AG04449 (cell line): ENCODE measurements at places on chromosomes 11 and 22.

- no peak for DNase-seq
Observed at GRCh38 chr11:122028036-122028435, 88.0 kb downstream of the BLID start.

DNA sequence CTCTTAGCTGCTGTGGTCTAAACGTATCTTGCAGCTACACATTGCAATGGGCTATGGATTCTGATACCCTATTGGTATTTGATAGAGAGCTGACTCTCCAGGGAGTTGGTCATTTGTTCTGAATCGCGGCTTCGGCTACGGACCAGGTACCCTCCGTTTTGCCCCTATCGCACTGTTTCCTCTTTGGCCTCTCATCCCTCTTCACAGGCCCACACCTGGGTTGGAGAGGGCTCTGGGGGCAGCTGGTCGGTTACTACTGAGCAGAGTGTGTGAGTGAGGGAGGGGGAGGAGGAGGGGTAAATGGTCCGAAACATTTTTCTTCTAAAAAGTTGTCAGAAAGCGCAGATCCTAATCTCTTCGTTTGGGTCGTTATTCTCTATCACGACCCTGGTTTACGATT is 48.8 kb upstream of the HSD17B12 start:
- DNase-seq, result no peak

DNA sequence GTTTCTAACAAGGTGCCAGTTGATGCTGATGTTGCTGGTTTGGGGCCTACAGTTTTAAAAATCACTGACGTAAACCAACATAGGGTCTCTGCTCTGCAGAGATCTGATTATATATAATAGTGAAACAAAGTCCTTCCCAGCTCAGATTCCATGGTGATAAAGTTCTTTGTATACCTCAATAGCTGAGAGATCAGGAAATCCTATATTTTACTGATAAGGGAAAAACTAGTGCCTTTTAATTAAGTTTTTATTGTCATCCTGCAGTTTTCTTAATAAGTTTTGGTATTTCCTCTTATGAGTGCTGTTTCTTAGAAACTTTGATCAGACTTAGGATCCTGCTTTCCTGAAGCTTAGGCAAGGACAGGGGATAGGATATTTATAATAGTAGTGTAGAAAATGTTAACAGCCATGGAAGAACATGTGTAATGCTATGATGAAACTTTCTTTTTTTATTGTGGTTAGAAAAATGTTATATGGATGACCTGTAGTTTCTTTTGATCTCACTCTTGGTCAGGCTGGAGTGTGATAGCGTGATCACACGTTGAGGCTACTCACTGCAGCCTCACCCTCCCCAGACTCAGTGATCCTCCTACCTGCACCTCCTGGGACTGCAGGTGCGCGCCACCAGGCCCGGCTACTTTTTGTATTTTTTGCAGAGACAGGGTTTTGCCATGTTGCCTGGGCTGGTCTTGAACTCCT is 14.1 kb downstream of the CAPRIN1 start:
- DNase-seq, result no peak

DNA sequence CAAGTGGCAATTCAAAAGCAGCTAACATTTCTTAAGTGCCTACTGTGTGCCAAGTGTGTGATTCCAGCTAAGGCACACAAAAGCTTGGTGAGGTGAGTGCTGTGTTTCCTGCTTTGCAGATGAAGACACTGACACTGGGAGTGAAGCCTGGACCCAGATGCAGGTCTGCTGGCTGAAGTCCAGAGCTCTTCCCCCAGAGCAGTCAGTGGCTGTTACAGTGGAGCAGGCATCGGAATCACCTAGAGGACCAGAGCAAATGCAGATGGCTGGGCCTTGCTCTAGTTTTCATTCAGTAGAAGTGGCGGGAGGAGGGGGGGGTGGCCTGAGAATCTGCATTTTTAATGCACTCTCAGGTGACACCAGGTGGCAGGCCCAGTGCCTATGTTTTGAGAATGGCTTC is 342.3 kb downstream of the CADM1 start:
- DNase-seq, result no peak

DNA sequence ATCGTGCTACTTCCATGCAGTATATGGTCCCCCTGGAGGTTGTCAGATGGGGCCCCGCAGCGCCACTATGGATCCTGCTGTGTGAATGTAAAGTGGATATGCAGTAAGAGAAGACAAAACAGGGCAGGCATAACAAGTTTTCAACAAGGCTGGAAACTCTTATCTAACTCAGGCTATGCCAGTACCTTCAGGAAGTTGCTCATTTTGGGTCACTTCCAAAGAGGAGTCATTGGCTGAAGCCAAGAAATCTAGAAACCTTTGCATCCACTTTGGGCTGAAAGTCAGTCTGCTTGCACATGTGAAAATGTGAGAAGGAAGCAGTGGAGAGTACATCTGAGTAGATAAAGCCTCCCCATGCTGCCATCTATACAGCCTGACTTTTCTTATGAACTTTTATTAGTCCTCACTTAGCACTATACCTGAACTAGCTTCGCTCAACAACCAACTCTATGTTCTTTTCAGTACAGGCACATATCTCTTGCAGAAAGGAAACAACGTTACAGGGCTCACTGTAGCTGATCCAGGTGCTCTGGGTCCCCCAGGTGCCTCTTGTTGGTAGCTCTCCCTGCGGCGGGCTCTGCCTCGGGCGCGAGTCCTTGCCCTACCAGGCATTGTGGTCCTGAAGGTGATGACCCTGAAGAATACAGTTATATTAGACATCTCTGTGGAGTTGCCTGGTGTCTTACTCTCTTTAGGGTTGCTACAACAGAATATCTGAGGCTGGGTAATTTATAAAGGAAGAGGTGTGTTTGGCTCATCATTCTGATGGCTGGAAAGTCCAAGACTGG is 12.4 kb downstream of the PIWIL3 start:
- DNase-seq, result no peak

GRCh38 chr11:49202287-49202976 is 6.0 kb downstream of the FOLH1 start:
- DNase-seq, result no peak

GRCh38 chr11:2294926-2295290 is 6.8 kb downstream of the C11orf21 start:
- DNase-seq, result no peak

GRCh38 chr11:12455938-12456337 is 78.6 kb downstream of the PARVA start:
- no peak for DNase-seq

DNA sequence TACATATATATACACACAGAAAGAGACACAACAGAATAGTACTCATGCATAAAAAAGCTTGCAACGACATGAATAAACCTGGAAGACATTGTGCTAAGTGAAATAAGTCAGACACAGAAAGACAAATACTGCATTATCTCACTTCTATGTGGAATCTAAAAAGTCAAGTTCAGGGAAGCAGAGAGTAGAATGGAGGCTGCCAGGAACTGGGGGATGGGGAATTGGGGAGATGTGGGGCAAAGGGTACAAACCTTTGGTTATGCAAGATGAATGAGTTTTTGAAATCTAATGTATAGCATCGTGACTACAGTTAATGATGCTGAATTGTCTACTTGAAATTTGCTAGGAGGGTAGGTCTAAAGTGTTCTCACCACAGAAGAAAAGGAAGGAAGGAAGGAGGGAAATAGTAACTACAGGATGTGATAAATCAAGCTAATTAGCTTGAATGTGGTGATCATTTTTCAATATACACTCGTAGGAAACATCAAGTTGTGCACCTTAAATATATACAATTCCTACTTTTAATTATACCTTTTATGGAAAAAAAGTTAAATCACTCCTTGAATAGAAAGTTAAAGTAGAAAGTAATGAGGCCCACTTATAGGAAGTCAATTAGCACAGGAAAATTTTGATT is 33.8 kb downstream of the MMP13 start:
- no peak for DNase-seq

DNA sequence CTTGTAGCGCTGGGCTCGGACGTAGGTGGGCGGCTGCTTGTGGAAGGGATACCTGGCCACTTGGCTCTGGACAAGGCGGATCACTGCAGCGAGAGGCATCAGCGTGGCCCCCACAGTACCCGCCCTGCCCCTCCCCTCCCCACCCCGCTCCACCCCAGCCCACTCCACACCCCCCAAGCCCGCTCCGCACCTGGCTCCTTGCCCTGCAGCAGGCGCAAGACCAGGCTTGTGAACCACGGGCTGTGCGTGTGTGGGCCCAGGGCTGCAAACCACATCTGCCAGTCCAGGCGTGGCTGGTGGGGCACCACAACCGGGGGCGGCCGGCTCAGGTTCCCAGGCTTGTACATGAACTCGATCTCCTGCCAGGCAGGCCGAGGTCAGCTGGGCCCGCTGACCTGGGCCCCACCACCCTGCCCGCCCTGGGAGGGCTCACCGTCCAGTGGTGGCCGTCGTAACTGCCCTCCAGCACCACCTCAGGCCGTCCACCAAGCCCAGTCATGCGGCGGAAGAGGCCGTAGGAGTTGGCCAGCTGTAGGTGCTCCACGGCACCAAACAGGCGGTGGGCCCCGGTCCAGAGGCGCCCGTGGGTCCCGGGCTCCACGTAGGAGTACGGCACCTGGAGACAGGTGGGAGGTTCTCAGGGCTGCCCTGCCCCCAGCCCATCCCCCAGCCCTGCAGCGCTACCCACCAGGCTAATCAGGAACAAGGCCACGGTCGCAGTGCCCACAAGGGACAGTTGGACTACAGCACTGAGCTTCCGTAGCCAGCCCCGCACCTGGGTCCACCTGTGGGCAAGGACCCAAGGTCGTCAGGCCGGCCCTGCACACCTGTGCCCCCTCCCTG is 2.9 kb downstream of the LMF2 start:
- DNase-seq, result no peak

- DNase-seq, result no peak
Observed at GRCh38 chr22:23243006-23243573, 62.8 kb downstream of the BCR start.

GRCh38 chr11:64650923-64651523 is 60.0 kb downstream of the SLC22A12 start:
- no peak for DNase-seq

DNA sequence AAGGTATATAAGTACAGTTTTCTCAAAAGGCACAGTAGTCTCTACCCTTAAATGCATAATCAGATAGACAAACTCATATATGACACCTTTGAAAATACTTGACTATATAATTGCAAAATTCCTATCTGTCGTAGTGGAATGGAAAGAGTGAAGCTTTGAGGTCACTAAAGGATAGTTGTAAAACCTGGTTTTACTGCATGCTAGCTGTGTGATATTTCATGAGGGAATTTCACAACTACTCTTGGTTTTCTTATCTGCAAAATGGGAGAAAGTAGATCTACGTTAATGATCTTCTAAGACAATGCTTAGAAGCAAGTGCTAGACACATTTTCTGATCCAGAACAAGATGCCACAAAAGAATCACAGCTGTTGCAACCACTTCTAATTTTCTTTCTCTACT is 332.2 kb downstream of the AASDHPPT start:
- no peak for DNase-seq

DNA sequence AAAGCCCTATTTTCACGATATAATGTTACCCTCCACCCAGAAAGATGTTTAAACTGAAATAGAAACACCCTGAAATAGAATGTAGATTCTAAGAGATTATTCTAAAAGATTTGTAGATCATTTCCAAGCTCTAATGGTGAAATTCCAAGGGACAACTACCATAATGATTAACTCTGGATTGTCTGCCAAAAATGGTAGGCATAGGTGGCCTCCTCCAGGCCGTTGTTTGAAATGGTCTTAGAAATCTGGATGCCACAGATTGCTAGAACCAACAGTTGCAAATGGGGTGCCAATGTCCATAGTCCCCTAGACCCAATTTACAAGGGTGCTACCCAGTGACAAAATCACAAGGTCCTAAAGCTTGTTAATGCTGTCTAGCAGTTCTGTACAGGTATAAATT is 6.7 kb upstream of the SLC6A5 start:
- DNase-seq, result no peak

DNA sequence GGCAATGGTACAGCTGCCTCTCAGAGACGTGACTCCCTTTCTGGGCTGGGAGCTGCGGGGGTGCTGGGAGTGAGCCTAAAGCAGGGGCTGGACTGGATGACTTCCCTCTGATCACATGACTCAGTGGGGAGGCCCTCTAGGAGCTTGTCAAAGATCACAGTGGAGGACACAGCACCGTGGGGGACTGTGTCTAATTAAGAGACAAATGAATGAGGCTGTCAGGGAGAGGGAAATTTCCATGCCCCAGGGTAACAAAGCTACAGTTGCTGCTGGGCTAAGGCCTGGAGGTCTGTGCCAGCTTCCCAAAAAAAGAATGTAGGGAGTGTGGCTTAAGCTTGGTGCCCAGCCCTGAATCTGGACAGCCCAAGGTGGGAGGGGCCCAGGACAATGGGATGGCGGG is 262.8 kb upstream of the PLET1 start:
- no peak for DNase-seq

- DNase-seq, result no peak
Observed at GRCh38 chr11:123590296-123590912, 64.0 kb downstream of the SCN3B start.

GRCh38 chr22:42957958-42958357 is 57.0 kb downstream of the PACSIN2 start:
- DNase-seq, result no peak

- no peak for DNase-seq
Observed at GRCh38 chr11:44950031-44950624, 555 bp downstream of the TP53I11 start.

GRCh38 chr11:119433358-119433725 is 10.4 kb upstream of the THY1 start:
- DNase-seq, result no peak

DNA sequence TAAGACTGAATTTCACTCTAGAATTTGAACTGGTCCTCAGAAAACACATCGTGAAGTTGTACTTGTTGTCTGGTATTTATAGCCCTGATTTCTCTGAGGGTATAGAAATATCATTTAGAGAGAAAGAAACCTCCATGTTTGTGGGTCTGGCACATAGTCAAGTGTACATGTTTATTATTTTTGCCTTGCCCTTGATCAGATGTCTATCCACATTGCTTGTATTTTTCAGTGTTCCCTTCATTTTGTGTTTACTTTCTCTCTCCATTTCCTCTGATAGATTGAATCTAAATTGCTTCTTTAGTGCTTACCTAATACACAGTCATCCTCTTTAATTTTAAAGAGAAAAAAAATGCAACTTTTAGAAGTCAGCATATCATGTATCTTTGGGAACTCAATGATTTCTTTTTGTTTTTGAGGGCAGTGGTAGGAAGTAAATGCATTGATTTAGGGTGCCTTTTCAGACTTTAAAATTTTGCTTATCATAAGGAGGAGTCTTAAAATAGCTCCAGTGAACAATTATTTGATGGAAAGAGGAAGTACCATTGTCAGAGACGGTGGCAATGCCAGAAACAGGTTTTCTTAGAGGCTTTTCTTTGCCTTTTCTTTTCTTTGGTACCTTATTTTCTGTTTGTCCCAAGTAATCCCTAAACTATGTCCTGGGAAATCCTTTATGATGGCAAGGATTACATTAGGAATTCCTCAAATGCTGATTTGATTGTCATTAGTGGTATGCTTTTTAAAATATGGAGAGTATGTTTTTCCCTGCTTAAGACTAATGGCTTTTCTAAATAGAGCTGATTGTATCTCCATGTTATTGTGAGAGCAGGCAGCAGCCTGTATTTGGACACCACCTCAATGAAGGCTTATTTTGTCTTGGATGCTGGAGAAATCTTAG is 29.8 kb upstream of the TECTA start:
- no peak for DNase-seq
